Sigmoid colon (tissue), 7 donors: ENCODE measurements at places on chromosomes 12 and 14. TPM values are rescaled to one million over a fixed set of nuclear protein-coding genes. Genes with fewer than 3 reads are reported as not detected.
A peak's percentile ranks its signal among the peaks of the same experiment; 100 is the strongest.

DNA sequence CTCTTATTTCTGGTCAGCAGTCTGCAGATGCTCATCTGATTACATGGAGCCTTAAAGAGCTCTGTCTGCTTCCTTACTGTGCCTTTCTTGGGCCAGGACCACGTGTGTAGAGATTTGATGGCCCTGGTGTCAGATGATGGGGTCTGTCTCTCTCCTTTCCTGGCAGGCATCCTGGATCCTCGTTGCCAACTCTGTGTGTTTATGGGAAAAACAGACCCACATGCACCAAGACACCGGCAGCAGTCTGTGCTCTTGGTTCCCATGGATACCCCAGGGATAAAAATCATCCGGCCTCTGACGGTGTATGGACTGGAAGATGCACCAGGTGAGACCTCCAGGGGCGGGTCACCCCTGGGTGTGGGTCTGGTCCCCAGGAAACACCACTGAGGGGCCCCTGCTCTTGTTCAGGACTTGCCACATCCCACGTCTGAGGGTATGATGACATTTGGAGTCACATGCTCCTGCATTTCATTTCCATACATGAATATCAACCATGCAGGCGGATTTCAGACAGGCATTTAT lies 18.5 kb upstream of the ALDH2 start:
- peaks cover 2% of the 10 kb centered on the region for H3K4me1 ChIP-seq
- H3K4me3 ChIP-seq, result no peak overlapping the region
- H3K36me3 ChIP-seq, result peaks cover 16% of the 10 kb centered on the region
- no peak overlapping the region for H3K27ac ChIP-seq
- no peaks in the 10 kb centered on the region for H3K27me3 ChIP-seq

DNA sequence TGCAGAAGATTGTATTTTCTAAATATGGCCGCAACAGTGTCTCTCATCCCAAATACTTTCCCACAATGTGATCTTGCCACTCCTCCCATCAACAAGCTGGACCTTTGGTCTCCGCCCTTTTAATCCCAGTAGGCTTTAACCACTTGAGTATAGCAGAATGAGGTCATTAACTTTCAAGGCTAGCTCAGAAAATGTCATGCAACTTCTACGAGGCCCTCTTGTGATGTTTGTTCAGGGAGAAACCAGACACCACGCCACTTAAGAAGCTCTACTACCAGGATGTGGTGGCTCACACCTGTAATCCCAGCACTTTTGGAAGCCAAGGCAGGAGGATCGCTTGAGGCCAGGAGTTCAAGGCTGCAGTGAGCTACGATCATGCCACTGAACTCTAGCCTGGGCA lies 20.1 kb upstream of the OR6J1 start:
- no peaks in the 10 kb centered on the region for H3K4me1 ChIP-seq
- H3K27me3 ChIP-seq, result no peaks in the 10 kb centered on the region
- DNase-seq, result no peak

GRCh38 chr12:88546226-88546625 lies 34.0 kb downstream of the KITLG start:
- peaks cover 34% of the 10 kb centered on the region for H3K36me3 ChIP-seq
- DNase-seq, result no peak
- H3K27me3 ChIP-seq, result no peaks in the 10 kb centered on the region
- H3K4me1 ChIP-seq, result no peaks in the 10 kb centered on the region

DNA sequence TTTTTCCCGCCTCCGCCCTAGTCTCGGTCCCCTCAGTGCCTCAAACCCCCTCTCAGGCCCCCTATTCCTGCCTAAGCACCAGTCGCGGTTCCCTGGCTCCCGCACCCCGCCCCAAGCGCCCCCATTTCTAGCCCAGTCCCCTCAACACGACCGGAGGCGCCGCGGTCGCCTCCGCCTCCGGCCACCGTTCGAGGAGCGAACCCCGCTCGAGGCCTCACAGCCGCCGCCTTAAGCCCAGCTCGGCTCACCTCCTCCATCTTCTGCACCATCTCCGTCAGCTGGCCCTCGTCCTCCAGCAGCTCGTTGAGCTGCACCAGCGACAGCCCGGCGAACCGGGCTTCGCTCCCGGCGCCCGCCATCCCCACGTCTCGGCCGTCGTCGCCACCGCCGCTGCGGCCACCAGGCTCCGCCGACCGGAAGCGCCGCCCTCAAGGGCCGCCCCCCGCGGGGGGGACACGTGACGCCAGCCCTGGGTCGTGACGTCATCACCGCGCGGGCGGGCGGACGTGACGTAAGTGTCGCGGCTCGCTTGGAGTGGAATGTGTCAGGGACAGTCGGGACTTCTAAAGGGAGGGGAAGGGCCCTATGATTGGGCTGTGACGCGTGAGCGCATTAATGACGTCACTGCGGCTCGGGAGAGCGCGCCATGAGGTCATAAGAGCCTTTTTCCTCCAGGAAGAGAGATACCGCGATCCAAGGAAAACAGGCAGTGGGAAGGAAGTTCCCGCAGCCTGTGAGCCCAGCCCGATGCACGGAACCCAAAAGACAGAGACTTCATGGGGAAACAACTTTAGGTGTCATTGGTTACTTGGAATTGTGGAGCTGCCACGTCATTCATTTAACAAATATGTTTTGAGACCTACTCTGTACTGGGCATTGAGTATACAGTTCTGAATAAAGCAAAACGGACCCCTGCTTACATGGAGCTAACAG lies at the start of gene VPS37B:
TSS of gene VPS37B (minus strand) at position 421 of the 933 bp plus-strand sequence. CDS start at position 359, 62 bp downstream.
- peak; percentile 91 for DNase-seq
- H3K36me3 ChIP-seq, result no peaks in the 10 kb centered on the region

Gene CLEC1B
- not detected for total RNA-seq

DNA sequence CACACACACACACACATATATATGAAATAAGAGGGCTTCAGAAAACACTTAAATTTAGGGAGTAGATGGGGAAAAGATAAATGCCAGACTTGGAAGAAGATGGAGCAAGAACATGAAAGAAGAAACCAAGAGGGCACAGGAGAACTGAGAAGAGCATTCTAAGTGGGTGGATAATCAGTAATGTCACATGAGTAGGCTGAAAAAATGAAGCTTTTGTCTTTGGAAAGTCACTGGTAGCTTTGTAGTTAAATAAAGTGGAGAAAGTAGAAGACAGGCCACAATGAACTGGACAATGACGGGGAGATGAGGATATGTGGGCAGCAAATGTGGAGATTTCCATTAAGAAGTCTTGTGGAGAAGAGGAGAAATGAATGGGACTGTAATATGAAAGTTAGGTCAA lies 2.2 kb upstream of the ZC2HC1C start:
- DNase-seq, result no peak
- no peaks in the 10 kb centered on the region for H3K27me3 ChIP-seq
- H3K36me3 ChIP-seq, result no peaks in the 10 kb centered on the region

DNA sequence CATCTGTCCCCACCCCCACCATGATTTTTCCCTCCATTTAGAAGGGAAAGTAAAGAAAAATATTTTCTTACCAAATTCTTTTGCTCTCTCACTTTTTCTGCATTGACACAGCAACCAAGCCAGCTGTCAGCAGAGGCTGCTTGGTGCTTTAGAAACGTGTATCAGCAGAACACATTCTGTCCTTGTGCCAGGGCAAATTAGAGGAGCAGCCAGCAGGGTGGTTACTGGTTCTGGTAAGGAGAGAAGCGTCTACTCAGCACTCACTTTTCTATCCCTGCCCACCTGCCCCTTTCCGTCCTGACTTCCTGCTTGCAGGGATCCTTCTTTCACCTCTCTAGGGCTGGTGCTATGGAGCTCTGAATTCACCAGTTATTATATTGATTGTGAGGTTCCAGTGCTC lies 327.5 kb upstream of the PDE3A start:
- no peak for DNase-seq
- no peaks in the 10 kb centered on the region for H3K36me3 ChIP-seq
- H3K4me3 ChIP-seq, result no peak overlapping the region
- H3K27ac ChIP-seq, result no peak overlapping the region
- peaks cover 20% of the 10 kb centered on the region for H3K4me1 ChIP-seq

DNA sequence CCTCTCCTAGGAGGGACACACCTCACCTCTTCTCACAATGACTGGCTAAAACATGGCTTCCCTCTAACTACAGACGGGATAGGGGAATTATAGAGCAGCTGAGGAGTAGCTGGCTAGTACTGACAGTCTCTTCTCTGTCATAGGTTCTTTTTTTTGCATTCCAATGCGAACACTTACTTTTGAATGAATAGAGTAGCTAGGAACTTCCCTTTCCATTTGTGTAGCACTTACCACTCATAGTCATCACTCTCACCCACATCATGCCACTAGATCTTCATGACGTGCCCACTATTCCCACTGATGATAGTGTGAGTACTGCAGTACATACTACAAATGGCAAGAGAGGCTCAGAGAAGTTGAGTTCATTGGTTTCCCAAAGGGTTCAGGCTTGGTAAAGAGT lies 143.9 kb upstream of the HIF1A start:
- no peak overlapping the region for H3K4me3 ChIP-seq
- no peaks in the 10 kb centered on the region for H3K4me1 ChIP-seq
- no peaks in the 10 kb centered on the region for H3K36me3 ChIP-seq
- no peaks in the 10 kb centered on the region for H3K27me3 ChIP-seq
- DNase-seq, result no peak

Gene KIF5A
- 8.9 TPM for total RNA-seq

GRCh38 chr12:51813931-51814310 lies 34.6 kb downstream of the FIGNL2 start:
- H3K4me3 ChIP-seq, result peak overlapping the region; percentile 53
- H3K36me3 ChIP-seq, result no peaks in the 10 kb centered on the region
- H3K27ac ChIP-seq, result peak overlapping the region; percentile 64
- peaks cover 18% of the 10 kb centered on the region for H3K27me3 ChIP-seq
- no peak for DNase-seq
- H3K4me1 ChIP-seq, result peaks cover 10% of the 10 kb centered on the region
